ENCODE measurements at places on chromosomes 3 and 15.

DNA sequence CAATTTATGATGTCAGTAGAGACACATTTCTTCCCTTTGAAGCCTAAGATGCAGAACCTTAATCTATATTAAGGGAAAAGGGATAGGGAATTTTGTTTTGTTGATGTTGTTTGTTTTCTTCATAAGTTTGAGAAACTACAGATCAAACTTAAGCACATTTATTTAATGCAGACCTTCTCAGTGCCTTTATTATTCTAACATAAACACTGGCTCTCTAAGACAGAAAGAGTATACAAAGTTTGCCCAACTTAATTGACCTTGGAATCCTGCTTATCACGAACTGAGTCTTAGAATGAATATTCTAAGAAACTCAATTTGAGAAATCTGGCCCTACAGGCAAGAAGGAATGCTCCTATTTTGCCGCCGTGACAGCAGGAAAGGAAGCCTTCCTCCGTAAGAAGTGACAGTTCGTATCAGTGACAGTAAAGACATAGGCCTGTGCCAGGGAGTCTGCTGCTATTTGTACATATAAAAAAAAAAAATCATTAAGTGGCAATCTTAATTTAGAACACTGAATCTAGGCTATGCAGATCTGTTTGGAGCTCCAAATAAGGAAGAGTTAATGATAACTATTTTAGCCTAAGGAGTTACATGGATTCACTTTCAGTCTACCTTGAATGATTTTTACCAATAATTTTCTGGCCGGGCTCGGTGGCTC, 8.8 kb upstream of the IMPG2 start:
- DNase-seq: no peak

GRCh38 chr3:32195995-32196540, 42.4 kb upstream of the CMTM8 start:
- no peak for DNase-seq

GRCh38 chr15:101131489-101132389, 120.1 kb downstream of the CHSY1 start:
- no peak for DNase-seq

DNA sequence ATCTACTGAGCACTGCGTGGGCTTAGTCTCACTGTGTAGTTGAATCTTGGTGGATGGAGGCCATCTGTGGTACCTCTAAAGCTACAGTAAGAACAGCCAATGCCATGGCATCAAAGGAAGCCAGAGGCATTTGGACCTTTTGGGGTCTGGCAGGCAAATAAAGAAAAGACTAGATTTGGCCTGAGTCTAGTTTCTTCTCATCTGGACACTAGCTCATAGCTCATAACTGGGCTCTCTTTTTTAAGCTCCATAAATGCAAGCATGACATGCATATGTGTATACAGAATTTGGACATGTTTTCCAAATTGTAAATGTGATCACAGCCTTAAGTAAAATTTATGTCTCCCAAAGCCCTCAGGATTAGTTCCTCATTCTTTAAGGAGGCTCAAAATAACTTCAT, 107.5 kb downstream of the CNTN6 start:
- no peak for DNase-seq

- no peak for DNase-seq
Measured at GRCh38 chr15:86300390-86301125, 220.9 kb downstream of the AGBL1 start.

DNA sequence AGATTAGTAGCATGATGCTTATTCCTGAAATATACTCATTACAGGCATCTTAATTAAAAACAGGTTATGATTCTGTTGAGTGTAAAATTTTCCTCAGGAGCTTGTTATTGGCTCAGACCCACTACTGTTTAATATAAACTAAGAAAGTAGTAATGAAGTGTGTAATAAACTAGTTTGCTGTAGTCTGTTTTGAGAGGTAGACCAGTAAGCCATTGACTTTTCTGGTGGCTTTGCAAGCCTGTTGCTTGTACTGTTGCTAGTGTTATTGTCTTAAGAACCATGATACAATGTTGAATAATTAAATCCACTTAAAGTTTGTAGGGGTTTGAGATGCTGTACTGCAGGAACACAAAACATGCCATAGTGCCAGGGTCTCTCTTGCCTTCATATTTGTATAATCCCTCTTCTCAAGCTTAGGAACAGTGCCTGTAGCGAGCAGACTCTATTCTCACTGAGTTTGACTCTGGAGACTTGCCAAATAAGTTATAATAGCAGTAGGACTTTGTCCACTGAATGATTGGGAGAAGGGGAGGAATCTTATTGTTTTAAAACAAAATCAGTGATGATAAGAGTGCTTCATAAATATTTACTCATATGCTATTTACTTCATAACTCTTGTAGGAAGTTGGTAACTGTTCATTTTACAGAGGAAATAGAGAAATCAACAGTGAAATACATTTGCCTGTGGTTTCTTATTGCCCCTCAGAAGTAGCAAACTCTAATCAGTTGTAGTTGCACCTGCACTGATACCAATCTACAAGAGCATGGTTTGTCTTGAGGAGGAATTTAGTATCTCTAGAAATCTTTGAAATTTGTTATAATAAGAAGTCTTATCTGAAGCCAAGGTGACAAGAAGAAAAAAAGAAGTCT, 13.4 kb downstream of the TCF12 start:
- DNase-seq: no peak

DNA sequence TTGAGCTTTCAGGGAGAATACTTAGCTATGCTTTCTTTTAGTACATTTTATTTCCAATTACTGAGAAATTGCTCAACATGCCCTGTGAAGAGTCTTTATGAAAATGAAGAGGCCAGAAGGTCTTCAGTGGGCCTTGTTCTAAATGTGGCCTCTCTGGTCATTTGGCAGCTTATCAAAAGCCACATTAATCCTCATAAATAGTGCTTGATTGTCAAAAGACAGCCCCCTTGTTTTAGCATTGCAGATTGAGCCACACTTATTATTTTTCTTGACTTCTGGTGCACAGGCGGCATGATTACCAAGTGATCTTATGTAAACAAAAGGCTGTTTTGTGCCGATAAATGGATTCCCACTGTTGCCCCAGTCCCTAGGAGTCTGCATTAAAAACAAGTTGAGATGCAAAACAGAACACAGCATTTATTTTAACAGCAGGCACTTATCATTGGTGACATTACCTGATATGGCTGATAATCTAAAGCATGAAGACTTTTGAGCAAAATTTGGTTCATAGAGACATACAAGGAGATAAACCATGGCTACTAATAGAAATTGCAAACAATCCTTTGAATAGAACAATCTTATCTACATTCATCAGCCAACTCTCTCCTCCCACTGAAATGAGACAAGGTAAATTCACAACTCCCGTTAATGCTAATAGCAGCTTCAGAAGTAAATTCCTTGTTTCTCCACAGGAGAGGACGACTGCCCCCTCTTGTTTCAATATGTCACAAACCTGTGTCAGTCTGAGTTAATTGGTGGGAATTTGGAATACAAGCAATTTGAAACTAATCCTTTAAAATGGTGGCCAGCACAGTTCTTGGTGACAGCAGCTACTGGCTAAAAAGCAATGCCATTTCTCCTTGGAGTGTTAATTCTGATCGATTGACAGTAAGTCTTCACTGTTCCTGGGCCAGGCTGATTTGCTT, 194.3 kb downstream of the NSUN3 start:
- no peak for DNase-seq

DNA sequence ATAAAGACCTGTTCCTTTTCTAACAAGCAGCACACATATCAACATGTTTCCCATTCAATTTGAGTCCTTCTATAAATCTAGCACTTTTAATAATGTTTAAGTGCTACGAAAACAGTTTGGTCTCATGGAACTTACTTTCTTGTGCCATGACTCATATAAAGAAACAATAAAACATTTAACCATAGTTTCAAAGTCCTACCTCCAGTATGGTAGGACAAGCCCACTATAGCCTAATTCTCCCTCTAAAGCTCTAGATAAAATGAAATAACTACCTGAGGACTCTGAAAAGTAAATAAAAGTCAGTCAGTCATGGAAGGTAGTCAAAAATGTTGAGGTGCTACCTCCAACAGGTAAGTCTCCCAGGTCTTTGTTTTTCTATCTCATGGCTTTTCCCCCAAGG, 12.0 kb upstream of the PIK3CA start:
- no peak for DNase-seq

DNA sequence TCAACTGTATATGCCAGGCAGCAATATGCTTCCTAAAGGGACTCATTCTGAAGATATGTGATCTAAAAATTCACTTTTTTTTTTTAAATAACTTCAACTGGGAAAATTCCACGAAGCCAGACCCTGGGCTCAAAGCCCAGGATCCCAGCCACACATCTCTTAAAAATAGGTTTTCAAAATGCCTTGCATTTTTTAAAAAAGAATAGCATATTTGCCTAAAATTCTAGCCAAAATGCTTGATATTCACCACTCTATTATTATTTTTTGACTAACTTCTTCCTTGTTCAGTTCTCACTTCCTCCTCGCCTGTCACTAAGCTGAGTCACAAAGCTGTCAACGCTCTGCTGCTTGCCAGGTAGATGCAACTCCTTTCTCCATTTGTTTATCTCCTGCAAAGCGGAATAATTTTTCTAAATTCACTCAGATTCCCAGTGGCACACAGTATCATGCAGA, 28.0 kb upstream of the VGLL4 start:
- DNase-seq: no peak

DNA sequence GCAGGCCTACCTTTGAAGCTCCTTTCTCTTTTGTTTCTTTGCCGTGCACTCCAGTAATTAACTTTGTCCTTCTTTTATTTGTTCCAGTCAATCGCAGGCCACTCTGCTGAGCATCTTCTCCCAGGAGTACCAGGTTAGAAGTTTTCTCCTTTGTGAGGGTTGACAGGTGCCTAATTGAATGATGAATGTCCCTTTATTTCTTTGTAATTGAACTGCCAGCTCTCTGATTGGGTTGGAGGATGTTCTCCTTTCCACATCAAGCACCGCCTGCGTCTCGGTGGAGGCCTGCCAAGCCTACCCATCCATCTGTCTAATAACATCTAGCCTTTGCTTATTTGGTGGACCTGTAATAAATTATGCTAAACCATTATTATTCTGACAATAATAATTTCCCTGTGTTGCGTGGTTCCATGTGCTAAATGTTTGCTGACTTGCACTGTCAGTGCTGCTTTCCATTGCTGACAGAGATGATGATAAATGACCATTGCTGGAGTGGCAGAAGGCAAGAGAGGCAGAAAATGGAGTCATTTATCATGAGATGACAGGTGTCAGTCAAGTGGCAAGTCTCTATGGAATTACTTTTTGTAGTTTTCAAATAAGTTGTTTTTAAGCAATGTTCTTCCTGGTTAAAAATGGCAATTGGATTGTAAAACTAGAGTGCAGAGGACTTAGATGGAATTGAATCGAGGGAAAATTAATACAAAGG, 64.9 kb downstream of the CDIN1 start:
- no peak for DNase-seq

- DNase-seq: no peak
Measured at GRCh38 chr3:129973853-129974563, 512 bp upstream of the TRH start.

DNA sequence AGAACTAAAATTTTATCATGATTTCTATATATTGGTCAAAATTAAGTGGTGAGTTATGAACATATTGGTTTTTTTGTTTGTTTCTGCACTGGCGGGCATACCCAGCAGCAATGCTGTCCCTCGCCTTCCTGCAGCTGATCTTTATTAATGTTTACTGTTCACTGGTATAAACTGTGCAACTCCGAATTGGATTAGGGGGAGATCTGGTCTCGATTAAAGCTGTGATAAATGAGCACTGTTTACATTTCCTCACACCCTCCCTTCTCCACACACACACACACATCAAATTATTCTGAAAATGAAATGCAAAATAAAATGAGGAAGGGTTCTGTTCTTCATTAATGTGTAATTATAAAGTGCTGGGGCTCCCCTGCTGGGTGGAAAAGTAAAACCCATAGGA, 48.5 kb upstream of the DAZL start:
- DNase-seq: no peak

DNA sequence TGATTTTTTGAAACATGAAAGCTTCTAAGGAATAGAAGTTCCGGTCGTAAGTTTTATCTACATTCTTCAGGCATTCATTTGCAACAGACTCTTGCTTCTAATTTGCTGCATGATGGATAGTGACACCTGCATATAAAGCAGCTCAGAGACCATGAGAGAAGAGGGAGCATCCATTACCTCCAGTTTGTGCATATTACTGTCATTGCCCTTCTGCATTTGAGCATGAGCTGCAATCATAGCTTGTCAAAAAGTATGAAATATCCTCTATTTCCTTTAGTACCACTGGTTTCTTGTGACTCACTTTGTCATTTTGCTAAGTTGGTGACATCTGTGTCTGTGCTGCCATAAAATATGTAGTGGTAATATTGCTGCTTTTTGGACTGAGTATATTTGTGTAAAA, 160.1 kb upstream of the STAC start:
- DNase-seq: no peak

DNA sequence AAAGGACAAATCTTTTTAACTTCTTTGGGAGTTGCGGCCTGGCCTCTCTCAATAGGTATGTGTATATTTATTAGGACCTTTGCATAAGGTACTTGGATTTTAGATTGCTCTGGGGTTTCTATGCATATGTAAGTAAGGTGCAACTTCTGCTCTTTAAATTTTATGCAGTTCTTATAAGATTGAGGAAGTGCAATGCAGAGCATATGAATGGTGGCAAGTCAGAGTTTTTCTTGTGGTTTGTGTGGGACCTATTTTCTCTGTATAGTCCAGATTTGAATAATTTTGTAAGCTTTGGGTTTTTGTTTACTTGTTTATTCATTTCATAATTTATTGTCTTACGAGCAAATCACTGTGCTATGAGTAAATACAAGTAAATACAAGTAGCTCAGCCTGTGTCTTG, 101.5 kb downstream of the ATG7 start:
- no peak for DNase-seq

- no peak for DNase-seq
Measured at GRCh38 chr15:28904003-28904402, 18.2 kb downstream of the APBA2 start.

DNA sequence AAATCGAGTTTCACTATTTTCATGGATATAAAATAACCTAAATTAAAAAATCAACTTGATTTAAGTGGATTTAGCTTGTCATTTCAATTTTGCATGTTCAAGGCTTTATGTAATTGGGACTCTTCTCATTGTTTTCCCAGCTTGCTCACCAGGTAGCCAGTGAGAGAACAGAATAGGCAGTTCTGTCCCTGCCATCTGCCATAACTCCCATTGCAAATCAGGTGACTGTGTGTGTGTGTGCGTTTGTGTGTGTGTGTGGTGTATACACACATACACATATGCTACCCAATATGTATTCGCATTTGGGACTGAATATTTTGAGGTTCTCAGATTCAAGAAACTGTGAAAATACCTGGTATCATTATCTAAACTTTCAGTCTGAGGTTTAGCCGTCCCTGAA, 1069.8 kb downstream of the IGSF11 start:
- no peak for DNase-seq

DNA sequence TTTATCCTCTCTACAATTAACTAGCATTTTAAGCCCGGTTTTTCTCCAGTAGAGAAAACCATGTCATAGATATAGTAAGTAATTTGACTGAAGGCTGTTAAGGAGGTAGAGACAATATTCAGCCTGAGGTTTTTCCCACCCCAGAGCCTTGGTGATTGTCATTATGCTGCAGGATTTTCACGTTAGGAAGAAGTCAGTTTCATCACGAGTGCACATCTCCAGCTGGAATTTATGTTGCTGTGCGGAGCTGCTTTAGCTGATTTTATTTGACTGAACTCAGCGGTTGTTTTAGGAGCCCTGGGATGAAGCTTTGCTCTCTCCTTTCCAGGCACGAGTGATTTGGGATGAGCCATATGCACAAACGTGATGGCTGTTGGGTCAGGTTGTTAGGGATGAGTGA, 271.3 kb upstream of the RGMA start:
- DNase-seq: no peak

GRCh38 chr3:125431912-125432790, 57.0 kb upstream of the ZNF148 start:
- DNase-seq: no peak

- DNase-seq: no peak
Measured at GRCh38 chr3:22959593-22959992, 243.5 kb upstream of the UBE2E2 start.
